T-helper 2 cell (primary cell): ENCODE measurements at places on chromosomes 5 and 9.
A peak's percentile ranks its signal among the peaks of the same experiment; 100 is the strongest.

DNA sequence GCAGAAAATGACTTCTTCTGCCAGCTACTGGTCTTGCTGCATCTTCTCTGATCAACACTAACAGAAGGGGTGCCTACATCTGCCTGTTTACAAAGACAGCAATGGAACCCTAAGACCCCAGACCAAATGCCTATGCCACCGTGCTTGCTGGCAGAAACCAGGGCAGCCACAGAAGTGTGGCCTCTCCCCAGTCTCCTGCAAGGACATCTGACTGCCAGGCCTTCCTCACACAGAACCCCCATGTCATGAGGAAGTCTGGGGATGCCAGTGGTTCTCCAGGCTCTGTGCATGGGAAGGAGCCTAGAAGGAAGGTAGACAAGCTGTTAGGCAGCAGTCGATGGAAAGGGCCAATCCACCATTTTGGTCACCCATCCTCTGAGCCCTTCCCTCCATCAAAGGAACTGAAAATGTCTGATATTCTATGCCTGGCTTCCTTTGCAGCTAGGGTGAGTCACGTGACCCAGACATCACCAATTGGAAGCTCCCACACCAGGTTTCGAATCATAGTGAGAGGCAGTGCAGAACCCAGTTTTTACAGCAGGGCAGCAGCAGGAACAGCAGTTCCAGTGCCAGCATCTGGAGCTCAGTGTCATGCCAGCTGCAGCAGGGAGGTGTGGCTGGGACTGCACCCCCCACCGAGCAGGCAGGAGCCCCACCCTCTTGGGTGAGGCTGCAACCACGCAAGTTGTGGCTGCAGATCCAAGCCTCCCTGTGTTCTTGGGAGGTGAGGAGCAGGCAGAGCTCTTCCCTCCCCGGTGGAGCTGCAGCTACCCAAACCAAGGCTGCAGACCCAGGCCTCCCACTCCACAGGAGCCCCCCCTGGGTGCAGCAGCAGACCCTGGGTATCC is 123.4 kb downstream of the OLFM1 start:
- DNase-seq, result no peak

- DNase-seq, result no peak
Observed at GRCh38 chr9:125462861-125463291, 201.2 kb downstream of the GAPVD1 start.

GRCh38 chr5:96256795-96257470 is 176.1 kb downstream of the PCSK1 start:
- no peak for DNase-seq

DNA sequence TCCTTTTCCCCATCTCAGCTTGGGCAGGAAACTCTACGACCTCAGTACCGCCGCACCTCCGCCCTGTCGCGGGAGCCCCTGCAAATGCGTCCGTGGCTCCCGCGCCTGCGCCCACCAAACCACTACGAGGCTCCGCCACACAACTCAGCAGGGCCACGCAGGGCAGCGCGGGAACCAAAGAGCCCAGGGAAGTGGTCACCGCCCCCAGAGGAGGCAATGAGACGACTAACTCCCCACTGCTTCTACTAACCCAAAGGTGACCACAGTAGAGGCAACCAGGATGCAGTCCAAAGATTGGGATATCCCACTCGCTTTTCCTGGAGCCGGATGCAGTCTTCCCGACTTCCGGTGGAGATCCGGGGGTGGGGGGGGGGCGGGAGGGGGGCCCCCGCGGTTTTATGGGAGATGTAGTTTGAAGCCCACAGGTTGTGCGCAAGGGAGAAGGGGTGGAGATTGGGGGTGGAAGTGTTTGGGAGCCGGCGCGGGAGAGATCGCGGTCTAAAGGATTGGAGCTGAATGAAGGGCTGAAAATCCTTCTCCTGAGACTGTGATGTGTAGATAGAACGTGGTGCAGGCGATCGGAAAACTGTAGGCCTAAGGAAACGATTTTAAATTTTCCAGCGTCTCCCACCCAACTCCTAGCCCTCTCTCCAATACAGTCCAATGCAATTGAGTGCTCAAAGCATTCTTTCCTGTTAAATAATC is at the start of gene NUDT12:
NUDT12 (minus strand) TSS at position 337 of the 705 bp plus-strand sequence. CDS start 2,541 bp downstream, outside the sequence.
- peak; percentile 49 for DNase-seq

DNA sequence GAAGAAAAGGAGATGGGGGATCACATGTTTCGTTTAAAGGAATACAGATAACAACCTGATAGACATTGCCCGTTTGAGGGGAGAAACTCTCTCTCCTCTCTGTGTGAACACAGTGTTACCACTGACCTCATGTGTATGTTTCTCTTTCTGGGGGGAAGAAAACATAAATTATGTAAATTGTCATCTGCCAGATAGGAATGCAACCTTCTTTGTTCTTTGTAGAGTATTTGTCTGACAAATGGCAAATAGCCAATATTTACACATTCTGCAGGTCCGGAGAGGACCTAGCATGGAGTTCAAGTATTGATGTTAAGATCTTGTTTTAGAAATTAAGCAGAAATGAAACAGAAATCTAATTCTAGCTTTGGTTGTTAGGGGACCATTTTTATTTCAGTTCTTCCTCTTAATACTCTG is 276.3 kb downstream of the SAXO1 start:
- no peak for DNase-seq

DNA sequence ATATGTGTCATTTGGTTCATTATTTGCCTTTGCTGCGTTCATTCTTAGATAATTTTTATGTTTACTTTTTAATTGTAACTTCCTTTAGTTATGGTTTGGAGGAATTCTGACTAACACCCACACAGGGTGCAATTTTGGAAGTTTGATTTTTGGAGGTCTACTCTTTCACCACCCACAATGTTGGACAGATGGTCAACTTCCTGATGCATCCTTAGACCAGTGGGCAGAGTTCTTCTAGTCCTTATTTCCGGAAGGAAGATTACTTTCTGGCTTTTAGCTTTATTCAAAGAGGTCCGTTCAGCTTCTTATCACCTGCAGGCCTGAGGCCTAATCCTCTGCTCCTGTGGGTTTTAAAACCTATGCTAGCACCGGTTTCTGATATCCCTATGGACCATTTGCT is 126.7 kb downstream of the MTX3 start:
- DNase-seq, result no peak

DNA sequence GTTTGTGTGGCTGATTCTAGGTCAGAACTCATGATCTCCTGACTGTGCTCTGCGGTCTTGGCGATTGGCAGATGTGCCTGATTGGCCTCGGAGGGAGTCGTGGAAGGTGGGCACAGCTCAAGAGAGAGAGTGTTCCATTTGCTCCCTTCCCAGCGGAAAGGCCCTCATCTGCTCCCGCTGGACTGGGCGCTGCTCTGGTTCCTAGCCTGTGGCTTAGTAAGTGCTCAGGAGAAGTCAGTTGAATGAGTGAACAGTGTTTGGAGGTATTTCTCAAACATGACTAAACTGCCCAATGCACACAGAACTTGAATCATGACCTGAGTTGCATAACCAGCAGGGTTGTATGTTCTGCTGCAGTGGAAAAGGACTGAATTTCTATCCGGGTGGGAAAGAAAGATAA is 120.2 kb upstream of the PITX1 start:
- DNase-seq, result no peak

DNA sequence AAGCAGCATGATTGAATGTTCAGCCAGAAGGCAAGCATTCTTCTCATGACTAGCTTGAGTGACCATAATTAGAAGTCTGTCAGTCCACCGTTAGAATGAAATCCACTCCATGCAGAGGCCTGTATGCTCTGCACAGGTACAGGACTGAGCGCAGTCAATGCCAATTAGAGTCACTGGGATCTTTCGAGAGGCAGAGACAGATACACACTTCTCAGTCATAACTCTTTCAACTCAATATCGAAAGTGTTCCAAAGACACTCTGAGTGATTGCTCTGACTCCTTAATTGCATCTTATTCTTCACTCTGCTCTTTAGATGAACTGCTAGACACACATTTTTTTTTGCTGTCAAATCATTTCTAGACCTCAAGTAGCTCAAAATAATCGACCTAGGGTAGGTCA is 203.6 kb downstream of the GABRB2 start:
- DNase-seq, result no peak

- no peak for DNase-seq
Observed at GRCh38 chr9:76980566-76980965, 38.9 kb upstream of the FOXB2 start.

DNA sequence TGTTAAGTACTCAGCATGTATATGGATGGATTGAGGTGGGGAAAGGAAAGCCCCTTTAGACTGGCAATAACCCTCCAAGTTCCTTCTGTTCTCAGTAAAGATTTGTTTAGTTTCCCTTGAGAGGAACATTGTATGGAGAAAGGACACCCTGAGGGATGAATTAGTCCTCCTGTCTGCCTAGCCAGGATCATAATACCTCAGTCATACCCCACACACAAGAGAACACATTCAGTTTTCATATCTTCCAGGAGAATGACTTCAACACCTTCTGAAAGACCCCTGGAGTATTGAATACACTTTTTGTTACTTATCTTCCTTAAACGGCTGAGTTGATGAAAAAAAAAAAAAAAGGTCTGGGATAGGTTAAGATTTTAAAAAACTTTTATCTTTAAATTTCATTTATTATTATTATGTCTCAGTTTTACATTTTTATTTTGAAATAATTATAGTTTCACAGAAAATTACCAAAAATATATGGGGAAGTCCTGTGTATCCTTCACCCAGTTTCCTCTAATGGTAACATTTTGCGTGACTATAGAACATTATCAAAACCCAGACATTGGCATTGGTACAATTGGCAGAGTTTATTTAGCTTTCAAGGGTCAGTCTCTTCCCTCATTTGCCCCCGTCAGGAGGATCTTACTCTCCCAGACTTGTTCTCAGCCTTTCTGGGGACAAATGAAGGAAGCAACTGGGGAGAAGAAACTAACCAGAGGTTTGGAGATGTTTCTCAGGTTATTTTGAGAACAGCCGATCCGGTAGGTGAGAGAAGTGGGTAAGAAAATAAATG is 88.0 kb downstream of the ACTBL2 start:
- no peak for DNase-seq

GRCh38 chr9:84935528-84936117 is 266.1 kb downstream of the NTRK2 start:
- no peak for DNase-seq

- peak; percentile 12 for DNase-seq
Observed at GRCh38 chr5:142915813-142916424, 145.7 kb downstream of the ARHGAP26 start.

GRCh38 chr5:123610665-123611405 is 98.9 kb downstream of the CSNK1G3 start:
- DNase-seq, result peak; percentile 59

DNA sequence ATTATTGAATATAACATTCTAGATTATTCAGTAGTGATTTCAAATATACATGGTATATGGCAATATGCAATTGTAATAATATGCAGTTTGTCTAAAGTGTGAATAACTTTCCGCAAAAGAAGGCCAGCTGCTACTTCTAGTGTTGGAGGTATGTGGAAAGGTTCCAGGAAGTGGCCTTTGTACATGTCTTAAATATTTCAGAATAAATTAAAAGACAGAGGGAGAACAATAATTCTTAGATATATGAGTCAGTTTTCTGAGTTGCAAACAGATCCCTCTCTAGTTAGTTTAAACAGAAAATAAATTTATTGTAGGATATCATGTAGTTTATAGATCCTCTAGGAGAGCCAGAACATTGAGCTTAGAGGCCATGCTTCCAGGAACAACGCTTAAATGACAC is 210.8 kb upstream of the ELL2 start:
- DNase-seq, result no peak

GRCh38 chr9:119026120-119026519 is 343.1 kb downstream of the BRINP1 start:
- DNase-seq, result no peak
